ENCODE measurements at places on chromosomes 5 and 9. TPM values are rescaled to one million over a fixed set of nuclear protein-coding genes. Genes with fewer than 3 reads are reported as not detected.

The BNC2 gene
- total RNA-seq, result 6.2 TPM

The WHRN gene
- 6.4 TPM for total RNA-seq

The JMY gene
- total RNA-seq, result 3.6 TPM

The CD74 gene
- total RNA-seq, result 0.15 TPM

The OTULINL gene
- 24.0 TPM for total RNA-seq

The C5orf63 gene
- 2.9 TPM for total RNA-seq

The C9 gene
- total RNA-seq, result not detected

The TMEM203 gene
- 43.9 TPM for total RNA-seq

The FPGS gene
- 49.1 TPM for total RNA-seq

The RPL12 gene
- total RNA-seq, result 2,678 TPM

Measured in A549 treated with Hydrocortisone at 1 μM for 4 hours (cell line).